ENCODE measurements at places on chromosomes 13 and 19.

- no peak for DNase-seq
Measured at GRCh38 chr19:19402656-19403372, 2.7 kb upstream of the GATAD2A start.

- DNase-seq: no peak
Measured at GRCh38 chr13:105979131-105980011, 556.1 kb downstream of the EFNB2 start.

GRCh38 chr13:26929971-26930730 lies 169.6 kb upstream of the GPR12 start:
- DNase-seq: peak; percentile 83

DNA sequence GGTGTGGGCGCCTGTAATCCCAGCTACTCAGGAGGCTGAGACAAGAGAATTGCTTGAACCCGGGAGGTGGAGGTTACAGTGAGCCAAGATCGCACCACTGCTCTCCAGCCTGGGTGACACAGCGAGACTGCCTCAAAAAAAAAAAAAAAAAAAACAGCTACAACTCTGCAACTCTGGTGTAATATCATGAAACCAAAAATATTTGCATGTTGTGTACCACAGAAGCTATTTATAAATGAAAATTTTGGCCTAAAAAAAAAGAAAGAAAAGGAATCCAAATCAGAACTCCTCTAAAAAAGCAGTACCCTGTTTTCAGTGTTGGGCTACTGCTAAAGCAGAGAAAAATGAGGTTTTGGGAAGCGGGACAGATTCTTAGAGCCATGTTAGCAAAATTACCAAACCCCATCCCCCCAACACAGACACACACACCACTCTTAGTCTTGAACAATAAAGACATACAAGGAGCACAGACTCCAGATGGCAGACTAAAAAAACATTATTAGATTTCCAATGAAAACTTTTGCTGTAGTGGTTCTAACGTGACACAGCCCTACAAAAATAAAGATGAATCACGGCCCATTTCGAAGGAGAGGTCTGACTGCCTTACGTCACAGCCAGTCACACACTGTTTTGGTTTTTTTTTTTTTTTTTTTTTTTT lies 51.5 kb downstream of the INSR start:
- peak; percentile 91 for DNase-seq

DNA sequence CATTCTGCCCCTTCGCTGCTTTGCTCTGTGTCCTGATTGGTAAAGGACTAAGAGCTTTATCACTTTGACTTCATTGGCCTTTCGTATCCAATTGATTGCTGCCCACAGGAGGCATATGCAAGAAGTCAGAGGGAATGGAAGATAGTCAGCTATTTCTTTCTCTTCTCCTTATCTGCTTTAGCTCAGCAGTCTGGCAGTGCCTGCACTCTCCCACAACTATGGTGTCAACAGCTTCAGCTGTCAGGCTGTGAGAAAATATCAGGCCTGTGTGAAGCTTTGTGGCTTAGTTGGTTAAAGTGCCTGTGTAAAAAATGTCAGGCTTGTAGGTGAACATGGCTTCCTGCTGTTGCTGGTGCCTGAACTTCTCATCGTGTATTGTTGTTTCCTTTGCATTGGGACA lies 243.0 kb downstream of the PCDH17 start:
- no peak for DNase-seq

All from AG20443 (cell line).